ENCODE measurements at places on chromosomes 3 and 15. TPM values are rescaled to one million over a fixed set of nuclear protein-coding genes. Genes with fewer than 3 reads are reported as not detected.

DNA sequence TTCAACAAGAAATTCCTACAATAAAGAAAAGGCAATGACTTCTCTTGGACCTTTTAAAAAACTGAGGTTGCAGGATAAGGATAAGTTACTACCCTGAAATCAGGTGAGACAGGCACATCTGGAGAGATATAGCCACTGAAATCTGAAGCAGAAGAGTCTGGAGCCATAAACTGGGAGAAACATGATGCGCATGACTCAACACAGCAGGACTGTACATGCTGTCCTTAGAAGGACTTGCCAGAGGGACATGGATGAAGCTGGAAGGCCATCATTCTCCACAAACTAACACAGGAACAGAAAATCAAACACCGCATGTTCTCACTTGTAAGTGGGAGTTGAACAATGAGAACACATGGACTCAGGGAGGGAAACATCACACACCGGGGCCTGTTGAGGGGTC, 1020.2 kb downstream of the AGBL1 start:
- no peak overlapping the region for H3K4me3 ChIP-seq
- peaks cover 3% of the 10 kb centered on the region for H3K27me3 ChIP-seq
- H3K4me1 ChIP-seq = no peaks in the 10 kb centered on the region

- no peak for DNase-seq
- H3K27ac ChIP-seq = peak overlapping the region; percentile 49
- no peak overlapping the region for H3K4me3 ChIP-seq
- peaks cover 58% of the 10 kb centered on the region for H3K4me1 ChIP-seq
Observed at GRCh38 chr3:172094621-172095557, 55.5 kb downstream of the FNDC3B start.

Gene ACKR4
- not detected for total RNA-seq

Gene ONECUT1
- total RNA-seq = 341 TPM

Gene TMEM108
- total RNA-seq = 6.7 TPM

Data from progenitor cell of endocrine pancreas (in vitro differentiated cells).